Sciatic nerve (tissue), 2 donors: ENCODE measurements at places on chromosomes 7 and 10. TPM values are rescaled to one million over a fixed set of nuclear protein-coding genes. Genes with fewer than 3 reads are reported as not detected.

DNA sequence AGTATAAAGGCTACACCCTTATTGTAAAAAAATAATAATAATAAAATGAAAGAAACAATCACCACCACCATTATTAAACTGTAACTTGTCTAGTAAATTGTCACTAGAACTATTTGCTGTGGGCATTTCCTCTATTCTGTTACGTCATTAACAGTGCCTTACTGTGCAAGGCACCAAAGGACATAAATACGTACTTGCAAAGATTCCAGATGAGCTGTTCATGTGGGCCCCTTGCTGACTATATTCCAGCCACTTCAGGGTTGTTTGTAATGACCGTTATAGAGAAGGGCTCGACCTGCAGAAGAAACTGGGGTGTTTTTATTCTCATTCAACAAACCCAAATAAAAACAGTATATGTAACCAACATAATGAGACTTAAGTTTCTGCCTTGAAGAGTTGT lies 60.4 kb downstream of the KLRG2 start:
- no peak for DNase-seq

GRCh38 chr10:120022357-120022756 lies 129.8 kb downstream of the SEC23IP start:
- no peak for DNase-seq

STAG3 gene
- 11.0 TPM for total RNA-seq

MYPN gene
- total RNA-seq = 0.13 TPM

DRGX gene
- not detected for total RNA-seq

IFIT1B gene
- 6.3 TPM for total RNA-seq

DNA sequence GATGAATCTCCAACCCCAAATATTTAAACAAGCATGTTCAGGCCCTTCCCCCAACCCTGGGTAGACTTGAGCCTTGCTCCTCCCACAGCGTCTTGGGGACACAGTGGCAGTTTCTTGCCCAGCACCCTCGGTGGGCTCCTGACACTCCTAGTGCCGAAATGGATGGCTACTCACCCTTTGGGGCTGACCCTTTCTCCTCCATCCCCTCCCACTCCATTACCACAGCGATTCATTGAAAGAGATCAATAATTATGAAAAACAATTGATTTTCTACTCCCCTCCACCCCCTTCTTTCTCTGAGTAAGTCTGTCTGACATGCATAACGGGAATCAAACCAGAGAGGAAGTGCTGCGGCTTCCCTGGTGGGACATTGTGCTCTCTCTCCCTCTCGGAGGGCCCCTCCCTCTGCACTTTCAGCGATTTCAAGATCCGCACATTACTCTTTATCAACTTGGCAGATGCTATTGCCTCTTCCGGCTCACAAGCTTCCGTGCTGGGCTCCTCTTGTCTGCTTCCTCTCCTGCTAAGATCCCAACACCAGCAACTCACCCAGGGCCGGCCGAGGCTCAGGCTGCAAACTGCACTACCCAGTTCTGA lies 79.0 kb upstream of the PLXNA4 start:
- DNase-seq = peak; percentile 61

GIMAP5 gene
- total RNA-seq = 18.4 TPM

DNA sequence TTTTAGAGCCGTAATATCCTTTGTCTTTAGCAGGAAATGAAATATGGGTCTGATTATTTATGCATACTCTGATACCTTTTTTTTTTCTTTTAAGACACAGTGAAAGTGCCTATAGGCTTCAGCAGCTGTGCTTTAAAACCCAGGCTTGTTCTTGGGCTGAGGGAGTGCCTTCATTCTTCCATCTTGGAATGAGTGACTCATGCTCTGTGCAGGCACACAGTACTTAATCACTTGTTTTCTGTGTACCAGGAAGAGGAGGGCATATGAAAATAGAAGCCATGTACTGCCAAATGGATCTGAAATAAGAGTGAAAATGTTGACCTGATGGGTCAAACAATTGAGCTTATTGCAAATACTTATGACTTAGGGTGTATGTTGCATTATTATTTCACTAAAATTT lies 12.0 kb downstream of the INPP5F start:
- DNase-seq = no peak

DNA sequence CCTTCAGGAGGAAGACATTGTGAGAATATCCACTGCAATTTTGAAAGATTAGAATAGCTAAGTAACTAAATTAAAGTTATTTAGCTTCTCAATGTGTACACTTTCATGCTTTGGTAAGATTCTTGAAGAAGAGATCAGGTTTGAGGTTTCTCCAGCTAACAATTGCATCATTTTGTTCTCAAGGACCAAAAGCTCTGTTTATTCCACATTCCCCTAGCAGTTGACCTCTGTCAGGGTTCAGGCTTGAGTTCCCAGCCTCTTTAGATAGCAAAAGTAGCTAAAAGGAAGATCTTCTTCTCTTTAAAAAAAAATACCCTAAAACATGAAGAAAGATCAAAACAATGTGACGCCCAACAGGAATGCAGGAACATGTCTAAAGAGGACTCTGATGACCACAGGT lies 179.4 kb upstream of the IGFBP3 start:
- no peak for DNase-seq

- no peak for DNase-seq
These were observed 5.8 kb downstream of the ZNF365 start for GRCh38 chr10:62380016-62380415.

ADRA2A gene
- 11.4 TPM for total RNA-seq

DNA sequence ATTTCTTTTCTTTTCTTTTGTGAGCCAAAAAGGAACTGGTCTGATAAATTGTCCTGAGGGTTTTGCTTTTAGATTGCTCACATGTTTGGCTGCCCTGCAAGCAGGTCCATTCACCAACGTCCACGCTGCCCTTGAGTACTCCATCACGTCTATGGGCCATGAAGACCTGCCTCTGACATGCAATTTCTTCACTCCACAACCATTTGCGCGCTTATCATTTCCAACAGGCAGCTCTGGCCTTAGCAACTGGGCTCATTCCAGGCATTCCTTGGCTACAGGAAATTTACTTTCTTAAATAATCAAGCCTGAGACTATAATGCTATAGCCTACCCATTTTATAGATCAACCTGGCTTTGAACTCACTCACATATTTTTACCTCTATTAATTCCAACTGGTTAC lies 408.3 kb upstream of the C7orf33 start:
- no peak for DNase-seq

AP3M1 gene
- 27.2 TPM for total RNA-seq

GRCh38 chr10:30902621-30903396 lies 128.9 kb downstream of the ZNF438 start:
- peak; percentile 59 for DNase-seq

DNA sequence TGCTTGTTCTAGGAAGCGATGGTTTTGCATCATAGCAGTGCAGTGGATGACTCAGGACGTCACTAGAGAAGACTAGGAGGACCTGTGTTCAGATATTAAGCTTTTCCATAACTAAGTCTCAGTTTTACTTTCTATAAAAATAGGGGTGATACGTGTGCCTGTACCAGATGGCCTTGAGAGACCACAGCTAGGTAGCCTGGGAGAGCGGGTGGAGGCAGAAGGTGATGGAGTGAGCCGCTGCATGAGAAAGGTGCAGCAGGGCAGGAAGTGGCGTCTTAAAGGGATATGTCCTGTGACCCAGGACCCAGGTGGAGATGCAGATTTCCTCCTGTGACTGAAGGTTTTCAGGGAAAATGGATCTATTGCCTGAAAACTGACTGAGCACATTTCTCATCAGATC lies 304.9 kb downstream of the CDC14C start:
- no peak for DNase-seq

KIAA1549 gene
- 5.2 TPM for total RNA-seq

GRCh38 chr10:122326385-122326784 lies 48.1 kb upstream of the PLEKHA1 start:
- DNase-seq = no peak

DNA sequence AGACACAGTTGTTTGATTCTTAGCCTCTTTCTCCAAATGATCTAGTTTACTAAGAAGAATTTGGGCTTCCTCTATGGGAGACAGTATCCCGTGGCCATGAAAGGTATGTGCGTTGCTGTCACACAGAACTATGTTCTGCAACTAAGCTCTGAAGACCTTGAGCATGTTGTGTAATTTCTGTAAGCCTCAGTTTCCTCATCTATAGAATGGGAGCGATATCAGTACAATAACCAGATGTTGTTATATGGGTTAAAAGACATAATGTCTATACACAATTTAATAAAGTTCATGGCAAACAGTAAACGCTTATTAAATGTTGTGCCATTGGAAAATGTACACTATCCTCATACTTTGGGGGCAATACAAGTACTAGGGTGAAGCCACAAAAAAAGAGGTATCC lies 185.5 kb upstream of the ASAH2 start:
- no peak for DNase-seq

- no peak for DNase-seq
These were observed 14.0 kb upstream of the AKR1E2 start for GRCh38 chr10:4812046-4812445.

GRCh38 chr10:68208424-68209042 lies 23.4 kb downstream of the ATOH7 start:
- no peak for DNase-seq

DNA sequence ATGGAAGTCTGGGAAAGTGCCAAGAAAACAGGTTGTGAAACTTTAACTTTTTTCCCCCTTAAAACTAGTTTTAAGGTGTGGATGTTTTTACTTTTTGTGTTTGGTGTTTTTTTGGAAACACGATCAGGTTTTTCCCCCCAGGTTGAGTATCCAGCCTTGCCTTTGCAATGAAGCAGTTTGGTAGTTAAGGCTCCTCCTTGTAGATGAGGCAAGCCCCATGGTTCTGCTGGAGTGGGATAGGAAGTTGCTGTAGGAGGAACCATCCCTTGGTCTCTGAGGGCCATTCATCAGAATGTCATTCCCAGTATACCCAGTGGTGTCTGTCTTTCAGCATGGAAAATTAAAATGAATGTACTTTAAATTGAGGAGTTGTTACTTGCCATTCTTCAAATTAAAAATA lies 2.7 kb downstream of the CUL1 start:
- DNase-seq = no peak

GRCh38 chr7:1673581-1674118 lies 3.6 kb downstream of the ELFN1 start:
- peak; percentile 39 for DNase-seq

GRCh38 chr10:46283580-46284285 lies 3.1 kb upstream of the ANTXRL start:
- no peak for DNase-seq
